Neural progenitor cell (in vitro differentiated cells): ENCODE measurements at places on chromosomes 1 and 21. TPM values are rescaled to one million over a fixed set of nuclear protein-coding genes. Genes with fewer than 3 reads are reported as not detected.

GJB3 gene
- not detected in 2 replicates for total RNA-seq

ZNF670 gene
- 22.1 and 38.4 TPM in 2 replicates for total RNA-seq

TFF1 gene
- not detected in 2 replicates for total RNA-seq

TMEM200B gene
- total RNA-seq: 0.56 and 1.1 TPM in 2 replicates

CLDN14 gene
- total RNA-seq: not detected in 2 replicates

AMY1A gene
- total RNA-seq: not detected in 2 replicates

- H3K27ac ChIP-seq: no peak overlapping the region
- H3K27me3 ChIP-seq: no peaks in the 10 kb centered on the region
- peak; percentile 51 for DNase-seq
- H3K4me1 ChIP-seq: peaks cover 19% of the 10 kb centered on the region
- H3K36me3 ChIP-seq: no peaks in the 10 kb centered on the region
These were observed 115.4 kb upstream of the HOOK1 start for GRCh38 chr1:59699227-59699847.

DNA sequence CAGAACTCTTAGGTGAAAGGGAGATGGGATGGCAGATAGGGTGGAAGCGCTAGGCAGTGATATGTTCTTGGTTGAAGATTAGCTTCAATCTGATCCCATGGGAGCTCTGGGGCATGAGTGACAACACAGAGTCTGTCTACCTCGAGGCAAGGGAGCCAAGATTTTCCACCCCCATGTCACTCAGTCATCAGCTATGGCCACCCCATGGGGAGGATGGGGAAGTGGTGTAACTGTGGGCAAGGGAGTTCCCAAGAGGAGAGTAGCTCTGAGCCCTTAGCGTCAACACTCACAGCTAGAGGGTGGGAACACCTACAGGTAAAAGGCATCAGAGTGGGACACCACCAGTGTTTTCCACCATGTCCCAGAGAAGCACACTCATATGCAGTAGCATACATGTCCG, 30.3 kb upstream of the C1QA start:
- no peak overlapping the region for H3K4me3 ChIP-seq
- H3K27ac ChIP-seq: no peak overlapping the region
- H3K4me1 ChIP-seq: no peaks in the 10 kb centered on the region
- H3K27me3 ChIP-seq: peaks cover 60% of the 10 kb centered on the region
- H3K36me3 ChIP-seq: no peaks in the 10 kb centered on the region

DNA sequence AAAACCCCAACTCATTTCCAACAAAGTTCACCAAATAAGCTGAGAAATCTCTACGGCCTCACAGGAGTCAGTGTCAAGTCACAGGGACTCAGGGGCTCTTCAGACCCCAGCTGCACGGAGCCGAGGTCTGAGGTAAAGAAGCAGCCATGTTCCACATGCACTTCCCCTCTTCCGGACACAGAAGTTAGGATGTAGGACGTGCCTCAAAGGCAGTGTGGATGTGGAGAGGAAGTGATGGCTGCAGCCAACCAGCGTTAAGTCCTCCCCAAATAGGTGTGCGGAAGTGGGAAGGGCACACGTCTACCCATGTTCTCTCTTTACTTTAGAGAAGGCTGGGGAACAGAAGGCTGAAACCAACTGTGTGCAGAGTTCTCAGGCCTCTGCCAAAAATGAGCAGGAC, 14.6 kb upstream of the NCF2 start:
- DNase-seq: no peak
- no peaks in the 10 kb centered on the region for H3K27me3 ChIP-seq
- H3K4me3 ChIP-seq: no peak overlapping the region
- H3K4me1 ChIP-seq: no peaks in the 10 kb centered on the region
- no peaks in the 10 kb centered on the region for H3K36me3 ChIP-seq

- H3K4me1 ChIP-seq: peaks cover 2% of the 10 kb centered on the region
- peak; percentile 80 for DNase-seq
- no peaks in the 10 kb centered on the region for H3K36me3 ChIP-seq
- no peaks in the 10 kb centered on the region for H3K27me3 ChIP-seq
These were observed 228.6 kb downstream of the PAPPA2 start for GRCh38 chr1:176691251-176692228.

DNA sequence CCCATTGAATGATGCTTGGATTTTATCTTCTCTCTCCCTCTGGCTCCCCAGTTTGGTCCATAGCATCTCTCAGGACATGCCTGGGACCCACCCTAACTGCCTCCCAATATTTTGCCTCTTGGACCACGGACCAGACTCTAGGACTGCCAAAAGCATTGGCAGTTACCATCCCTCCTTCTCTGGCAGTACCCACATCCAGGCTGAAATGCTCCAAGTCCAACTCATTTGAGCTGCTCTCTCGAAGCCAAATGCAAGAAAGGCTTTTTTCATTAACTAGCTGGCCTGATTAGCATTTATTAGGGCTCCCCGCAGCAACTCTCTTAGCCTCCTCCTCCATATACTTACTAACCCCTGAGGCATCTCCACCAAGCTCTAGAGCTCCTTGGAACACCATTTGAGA, 140.0 kb upstream of the GRIK3 start:
- H3K27me3 ChIP-seq: no peaks in the 10 kb centered on the region
- H3K27ac ChIP-seq: no peak overlapping the region
- peaks cover 24% of the 10 kb centered on the region for H3K4me1 ChIP-seq
- no peaks in the 10 kb centered on the region for H3K36me3 ChIP-seq

- no peak overlapping the region for H3K4me3 ChIP-seq
- no peak overlapping the region for H3K27ac ChIP-seq
- no peak for DNase-seq
- H3K27me3 ChIP-seq: no peaks in the 10 kb centered on the region
- H3K36me3 ChIP-seq: no peaks in the 10 kb centered on the region
- H3K4me1 ChIP-seq: no peaks in the 10 kb centered on the region
These were observed 18.5 kb downstream of the CCN1 start for GRCh38 chr1:85599076-85599491.

GRCh38 chr1:14811573-14811972, 213.1 kb downstream of the KAZN start:
- H3K4me3 ChIP-seq: no peak overlapping the region
- no peaks in the 10 kb centered on the region for H3K36me3 ChIP-seq
- DNase-seq: no peak
- H3K27me3 ChIP-seq: no peaks in the 10 kb centered on the region
- H3K4me1 ChIP-seq: no peaks in the 10 kb centered on the region
- no peak overlapping the region for H3K27ac ChIP-seq

DNA sequence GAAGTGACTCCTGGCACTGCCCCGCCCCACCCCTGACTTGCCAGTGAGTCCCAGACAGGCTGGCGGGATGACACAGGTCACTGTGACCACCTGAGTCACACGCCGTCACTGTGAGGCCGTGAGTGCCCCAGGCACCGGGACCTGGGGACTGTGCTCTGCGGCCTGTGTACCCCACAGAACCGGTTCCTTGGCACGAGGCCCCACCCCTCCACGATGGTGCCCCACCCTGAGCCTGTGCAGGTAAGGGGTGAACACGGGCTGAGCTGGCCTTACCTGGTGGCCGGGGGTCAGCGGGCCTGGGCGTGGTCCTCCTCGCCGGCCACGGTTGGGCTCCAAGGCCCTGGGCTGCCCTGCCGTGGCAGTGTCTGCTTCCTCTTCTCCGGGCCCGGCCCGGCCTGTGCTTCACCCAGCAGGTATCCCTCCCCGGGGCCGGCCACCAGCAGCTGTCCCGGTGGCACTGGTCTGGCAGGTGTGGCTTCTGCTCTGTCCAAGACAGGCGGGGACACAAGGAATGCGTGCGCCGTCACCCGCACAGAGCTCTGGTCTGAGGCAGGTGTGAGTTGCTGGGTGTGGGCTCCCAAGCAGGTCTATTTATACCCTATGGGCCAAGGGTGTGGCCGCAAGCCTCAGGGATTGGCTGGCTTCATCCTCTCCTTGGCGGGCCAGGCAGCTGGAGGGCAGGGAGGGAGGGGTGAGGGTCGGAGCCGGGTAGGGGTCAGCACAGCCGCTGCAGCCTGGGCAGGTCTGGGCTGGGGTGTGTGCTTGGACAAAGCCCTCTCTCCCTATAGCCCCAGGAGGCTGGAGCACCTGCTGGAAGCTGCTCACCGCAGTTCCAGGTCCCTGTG, at the start of gene RNF223:
Gene RNF223 (minus strand): TSS at position 564 of the 845 bp plus-strand sequence. CDS start 1,740 bp downstream, outside the sequence.
- no peaks in the 10 kb centered on the region for H3K36me3 ChIP-seq
- no peak within 1 kb of the TSS for H3K4me3 ChIP-seq
- H3K27ac ChIP-seq: no peak within 1 kb of the TSS
- DNase-seq: no peak
- H3K4me1 ChIP-seq: no peaks in the 10 kb centered on the region

GRCh38 chr1:11979028-11979850, 1.0 kb upstream of the MFN2 start:
- peak; percentile 58 for DNase-seq
- H3K4me3 ChIP-seq: peak overlapping the region; percentile 57
- no peaks in the 10 kb centered on the region for H3K27me3 ChIP-seq
- no peaks in the 10 kb centered on the region for H3K36me3 ChIP-seq
- no peak overlapping the region for H3K27ac ChIP-seq

GRCh38 chr1:63612564-63612963, 19.4 kb downstream of the PGM1 start:
- H3K4me3 ChIP-seq: no peak overlapping the region
- H3K27ac ChIP-seq: no peak overlapping the region
- peaks cover 32% of the 10 kb centered on the region for H3K4me1 ChIP-seq

- no peaks in the 10 kb centered on the region for H3K27me3 ChIP-seq
- H3K27ac ChIP-seq: no peak overlapping the region
- H3K36me3 ChIP-seq: no peaks in the 10 kb centered on the region
- H3K4me1 ChIP-seq: peaks cover 10% of the 10 kb centered on the region
These were observed 95.1 kb upstream of the SOD1 start for GRCh38 chr21:31564439-31564838.

GRCh38 chr1:2646837-2647236, 14.0 kb upstream of the MMEL1 start:
- peaks cover 6% of the 10 kb centered on the region for H3K4me1 ChIP-seq
- H3K27me3 ChIP-seq: peaks cover 13% of the 10 kb centered on the region
- no peak for DNase-seq
- no peak overlapping the region for H3K4me3 ChIP-seq

- H3K27ac ChIP-seq: no peak overlapping the region
- DNase-seq: no peak
- peaks cover 3% of the 10 kb centered on the region for H3K27me3 ChIP-seq
- no peak overlapping the region for H3K4me3 ChIP-seq
- H3K36me3 ChIP-seq: no peaks in the 10 kb centered on the region
- H3K4me1 ChIP-seq: peaks cover 20% of the 10 kb centered on the region
These were observed 15.6 kb upstream of the FMOD start for GRCh38 chr1:203366476-203366875.

DNA sequence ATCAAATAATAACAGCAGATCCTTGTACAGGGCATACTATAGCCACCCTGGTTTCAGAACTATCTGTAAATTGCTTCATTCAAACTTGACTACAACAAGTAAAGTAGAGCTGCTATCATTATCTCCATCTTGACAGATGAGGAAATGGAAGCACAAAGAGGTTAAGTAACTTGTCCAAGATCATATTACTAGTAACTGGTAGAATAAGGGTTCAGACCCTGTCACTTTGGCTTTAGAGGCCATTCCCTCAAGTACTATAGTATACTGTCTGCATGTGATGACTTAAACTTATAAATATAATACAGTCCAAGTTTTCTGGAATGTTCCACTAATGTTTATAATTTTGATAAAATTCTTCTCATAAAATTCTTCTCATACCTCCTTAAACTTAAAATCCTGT, 24.8 kb downstream of the PGM1 start:
- peaks cover 18% of the 10 kb centered on the region for H3K4me1 ChIP-seq
- no peaks in the 10 kb centered on the region for H3K36me3 ChIP-seq
- H3K4me3 ChIP-seq: no peak overlapping the region
- H3K27ac ChIP-seq: no peak overlapping the region
- DNase-seq: no peak
- H3K27me3 ChIP-seq: no peaks in the 10 kb centered on the region
